GM10248 (cell line): ENCODE measurements at places on chromosomes 7 and 10.

GRCh38 chr7:126529833-126530232 lies 722.9 kb downstream of the GRM8 start:
- DNase-seq = no peak

DNA sequence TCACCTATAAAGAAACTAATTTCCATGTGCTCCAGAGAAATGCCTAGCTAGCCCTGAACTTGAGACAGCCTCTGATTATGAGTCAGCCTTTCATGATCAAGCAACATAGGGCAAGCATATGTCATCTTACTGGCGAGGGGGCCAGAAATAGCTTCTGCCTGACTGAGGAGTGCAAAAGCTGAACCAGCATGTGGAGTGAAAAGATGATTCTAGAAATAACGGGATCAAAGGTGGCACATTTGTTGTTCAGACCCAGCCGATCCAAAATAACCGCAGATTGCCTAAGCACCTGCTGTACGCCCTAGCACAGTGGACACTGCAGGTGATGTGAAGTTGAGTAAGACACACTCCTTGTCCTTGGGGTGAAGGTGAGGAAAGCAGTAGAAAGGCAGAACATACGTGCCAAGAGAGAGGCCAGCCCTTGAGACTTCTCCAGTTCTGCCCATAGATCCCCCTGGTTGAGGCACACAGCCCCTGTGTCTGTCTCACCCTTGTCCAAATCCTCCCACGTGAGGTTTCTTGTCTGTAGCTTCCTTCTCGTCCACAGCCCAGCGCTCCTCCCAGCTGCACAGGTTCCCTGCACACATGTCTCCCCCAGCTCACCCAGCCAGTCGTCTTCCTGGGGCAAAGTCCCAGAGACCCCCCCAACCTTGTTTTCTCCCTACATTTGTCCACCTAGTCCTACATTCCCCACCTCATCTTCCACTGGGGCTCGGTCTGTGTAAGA lies 2.8 kb upstream of the BCL7B start:
- peak; percentile 42 for DNase-seq

DNA sequence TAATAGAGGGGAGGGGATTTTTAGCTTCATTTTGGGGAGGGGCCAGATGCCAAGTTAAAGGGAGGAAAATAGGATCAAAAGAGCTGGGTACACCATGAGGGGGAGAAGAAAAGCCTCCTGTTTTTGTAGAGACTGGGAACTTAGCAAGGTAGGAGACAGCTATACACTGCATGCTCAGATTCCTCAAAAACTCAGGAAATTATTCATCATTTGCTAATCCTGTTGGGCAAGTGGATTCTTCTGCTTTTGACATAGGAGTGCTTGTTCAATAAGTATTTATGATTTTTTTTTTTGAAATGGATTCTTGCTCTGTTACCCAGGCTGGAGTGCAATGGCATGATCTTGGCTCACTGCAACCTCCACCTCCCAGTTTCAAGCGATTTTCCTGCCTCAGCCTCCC lies 73.4 kb downstream of the LYZL2 start:
- DNase-seq = no peak

- DNase-seq = no peak
Measured at GRCh38 chr10:71103961-71104360, 108.4 kb upstream of the UNC5B start.

GRCh38 chr10:58796242-58796641 lies 283.6 kb downstream of the BICC1 start:
- DNase-seq = no peak

- peak; percentile 58 for DNase-seq
Measured at GRCh38 chr7:43590862-43591557, 8.1 kb downstream of the STK17A start.
